ENCODE measurements at places on chromosomes 16 and 17.

GRCh38 chr17:39016193-39017153 is 49.3 kb upstream of the FBXO47 start:
- no peak for DNase-seq

DNA sequence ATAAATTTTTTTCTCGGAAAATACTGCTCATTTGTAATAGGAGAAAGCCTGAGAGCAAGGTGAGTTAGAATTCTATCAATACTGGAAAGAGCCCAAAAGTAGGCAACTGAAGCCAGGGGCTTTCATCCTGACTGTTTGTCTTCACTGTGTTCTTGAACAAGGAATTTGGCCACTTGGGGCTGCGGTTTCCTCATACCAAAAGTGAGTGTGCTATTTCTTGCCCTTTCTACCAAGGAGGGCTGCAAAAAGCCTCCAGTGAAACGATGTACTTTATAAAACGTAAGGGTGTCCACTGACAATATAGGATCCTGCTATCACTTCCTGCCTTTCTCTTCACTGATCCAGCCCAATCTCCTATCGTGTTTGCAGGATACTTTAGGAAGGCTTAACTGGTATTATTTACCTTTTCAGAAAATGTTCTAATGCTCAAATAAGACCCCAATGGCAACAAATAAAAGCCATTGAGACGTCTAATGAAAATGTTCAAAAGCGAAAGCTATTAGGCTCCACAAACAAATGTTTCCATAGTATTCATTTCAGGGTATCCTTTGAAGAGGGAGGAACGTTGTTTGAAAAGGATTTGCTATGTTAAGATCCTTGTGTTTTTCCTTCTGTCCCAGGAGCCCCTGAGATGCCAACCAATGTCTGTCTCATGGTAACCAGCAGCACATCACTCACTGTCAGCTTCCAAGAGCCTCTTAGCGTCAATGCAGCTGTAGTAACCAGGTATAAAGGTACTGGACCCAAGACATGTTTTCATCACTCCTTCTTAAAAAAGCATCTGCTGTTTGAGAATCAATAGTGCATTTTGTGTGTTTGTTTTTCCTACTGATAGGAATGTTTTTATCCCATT is 219.3 kb upstream of the NOG start:
- no peak for DNase-seq

DNA sequence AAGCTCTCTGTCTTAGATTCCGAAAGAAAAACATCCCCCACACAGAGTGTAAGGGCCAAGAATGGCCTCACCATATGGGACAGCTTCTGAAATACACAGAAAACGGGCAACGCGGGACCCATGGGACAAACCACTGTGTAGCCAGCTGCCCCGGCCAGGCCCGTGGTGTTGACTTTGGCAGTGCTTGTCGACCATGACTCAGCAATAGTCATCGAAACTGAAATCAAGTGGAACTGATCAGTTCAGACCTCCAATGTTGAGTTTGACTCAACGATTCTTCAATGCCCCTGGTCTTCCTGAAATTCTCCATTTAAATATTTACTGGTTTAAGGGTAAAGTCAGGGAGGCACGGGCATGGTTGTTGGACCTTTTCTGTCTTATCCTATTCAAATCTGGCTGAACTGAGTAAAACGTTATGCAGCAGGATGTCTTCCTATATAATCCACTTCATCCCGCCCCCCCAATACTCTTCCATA is 27.5 kb downstream of the ZFHX3 start:
- DNase-seq: no peak

GRCh38 chr17:65407017-65407416 is 154.4 kb downstream of the AXIN2 start:
- no peak for DNase-seq

DNA sequence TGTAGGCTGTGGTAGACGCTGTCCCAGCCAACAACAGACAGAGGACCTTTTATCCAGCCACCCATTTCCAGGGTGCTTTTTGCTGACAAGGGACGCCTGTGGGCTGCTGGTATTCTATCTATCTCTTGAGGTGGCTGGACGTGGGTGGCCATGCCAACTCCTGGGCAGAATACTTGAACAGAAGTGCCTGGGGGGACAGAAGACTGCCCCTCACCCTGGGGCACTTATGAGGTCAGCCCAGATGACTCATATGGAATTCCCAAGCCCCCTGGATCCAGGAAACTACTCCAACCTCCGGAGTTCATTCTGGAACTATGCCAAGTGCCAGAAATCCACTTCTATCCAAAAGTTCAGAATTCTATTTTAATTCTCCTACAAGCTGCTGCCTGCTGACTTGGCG is 61.3 kb downstream of the CDRT4 start:
- no peak for DNase-seq

- DNase-seq: no peak
Measured at GRCh38 chr17:46958041-46958591, 20.9 kb downstream of the RPRML start.

GRCh38 chr17:57440522-57441269 is 184.4 kb downstream of the MSI2 start:
- peak; percentile 43 for DNase-seq

DNA sequence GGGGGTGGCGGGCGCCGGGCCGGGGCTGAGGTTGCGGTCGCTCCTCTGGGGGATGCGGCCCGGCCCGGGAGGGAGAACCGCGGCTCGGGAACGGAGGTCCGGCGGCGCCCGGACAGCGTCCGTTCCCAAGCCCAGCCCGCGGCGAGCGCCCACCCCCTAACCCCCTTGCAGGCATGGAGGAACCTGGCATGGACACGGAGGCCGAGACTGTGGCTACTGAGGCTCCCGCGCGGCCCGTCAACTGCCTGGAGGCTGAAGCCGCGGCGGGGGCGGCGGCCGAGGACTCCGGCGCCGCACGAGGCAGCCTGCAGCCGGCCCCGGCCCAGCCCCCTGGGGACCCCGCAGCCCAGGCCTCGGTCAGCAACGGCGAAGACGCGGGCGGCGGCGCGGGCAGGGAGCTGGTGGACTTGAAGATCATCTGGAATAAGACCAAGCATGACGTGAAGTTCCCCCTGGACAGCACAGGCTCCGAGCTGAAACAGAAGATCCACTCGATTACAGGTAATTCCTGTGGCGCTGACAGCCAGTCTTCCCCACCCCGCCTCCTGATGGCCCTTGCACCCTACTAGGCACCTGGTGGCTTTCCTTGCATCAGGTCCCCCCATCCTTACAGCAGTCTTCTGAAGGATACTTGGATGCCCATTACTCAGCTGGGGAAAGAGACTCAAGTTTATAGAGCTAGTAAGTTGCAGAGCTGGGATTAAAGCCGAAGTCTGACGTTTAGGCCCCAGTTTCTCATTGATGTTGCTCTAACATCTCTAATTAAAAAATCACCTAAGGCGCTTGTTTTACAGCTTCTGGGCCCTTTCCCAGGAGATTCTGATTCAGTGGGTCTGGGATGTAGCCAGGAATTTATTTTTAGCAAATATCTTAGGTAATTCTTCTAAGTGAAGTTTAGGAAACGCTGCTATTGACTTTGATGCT is 514 bp downstream of the UBFD1 start:
- DNase-seq: no peak

GRCh38 chr17:27978689-27979175 is 63.7 kb upstream of the NLK start:
- no peak for DNase-seq

DNA sequence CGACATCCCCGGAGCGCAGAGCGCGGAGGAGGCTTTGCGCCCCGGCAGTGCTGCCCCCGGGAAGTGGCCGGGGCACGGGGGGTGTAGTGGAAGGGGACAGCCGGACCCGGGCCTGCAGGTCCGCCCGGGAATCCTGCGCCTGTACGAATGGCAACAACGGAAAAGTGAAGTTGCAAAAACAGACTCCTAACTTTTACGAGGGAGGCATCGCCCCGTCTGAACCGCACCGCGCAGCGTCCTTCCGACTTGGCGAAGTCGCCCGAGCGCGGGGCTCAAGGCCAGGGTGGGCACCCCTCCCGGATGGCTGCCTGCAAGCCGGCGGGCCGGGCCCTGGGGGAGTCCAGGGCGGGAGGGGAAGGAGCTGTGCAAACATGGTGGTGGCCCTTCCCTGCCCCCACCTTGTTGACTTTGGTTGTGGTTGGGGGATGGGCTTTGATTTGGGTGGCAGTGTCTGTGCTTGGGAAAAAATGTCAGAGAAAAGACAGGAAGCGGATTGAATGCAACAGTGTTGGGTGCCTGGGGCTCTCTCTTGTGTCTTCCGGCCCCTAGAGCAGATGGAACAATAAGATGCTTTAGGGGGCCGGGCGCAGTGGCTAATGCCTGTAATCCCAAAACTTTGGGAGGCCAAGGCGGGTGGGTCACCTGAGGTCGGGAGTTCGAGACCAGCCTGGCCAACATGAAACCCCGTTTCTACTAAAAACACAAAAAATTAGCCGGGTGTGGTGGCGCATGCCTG is 675 bp downstream of the RNF213 start:
- no peak for DNase-seq

DNA sequence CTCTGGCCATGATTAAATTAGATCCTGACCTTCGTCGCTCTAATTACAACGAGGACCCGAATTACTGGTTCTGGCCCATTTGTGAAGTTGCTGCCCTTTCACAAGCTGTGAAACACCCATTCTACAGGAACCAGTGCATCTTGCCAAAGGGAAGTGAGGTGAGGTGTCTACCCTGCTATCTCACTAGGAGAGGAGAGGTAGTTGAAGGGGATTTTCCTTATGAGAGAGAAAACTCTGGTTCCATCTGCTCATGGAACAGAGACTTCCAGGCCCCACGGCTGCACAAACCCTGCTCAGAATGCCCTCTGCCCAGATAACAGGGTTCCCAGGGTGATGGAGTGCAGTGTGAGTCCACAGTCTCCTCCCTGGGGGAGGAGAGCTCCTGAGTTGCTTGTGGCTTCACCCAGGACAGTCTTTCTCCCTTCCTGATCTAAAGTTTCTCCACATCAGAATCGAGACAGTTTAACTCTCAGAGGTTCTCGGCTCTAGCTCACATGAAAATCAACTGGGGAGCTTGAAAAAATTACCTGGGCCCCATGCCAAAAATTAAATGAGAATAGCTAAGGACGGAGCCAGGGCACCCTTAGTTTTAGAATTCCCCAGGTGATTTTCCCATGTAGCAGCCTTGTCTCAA is 7.8 kb upstream of the SSTR2 start:
- DNase-seq: no peak

GRCh38 chr17:33653399-33653788 is 360.3 kb upstream of the ASIC2 start:
- no peak for DNase-seq

- no peak for DNase-seq
Measured at GRCh38 chr16:80006241-80007215, 406.0 kb upstream of the MAF start.

DNA sequence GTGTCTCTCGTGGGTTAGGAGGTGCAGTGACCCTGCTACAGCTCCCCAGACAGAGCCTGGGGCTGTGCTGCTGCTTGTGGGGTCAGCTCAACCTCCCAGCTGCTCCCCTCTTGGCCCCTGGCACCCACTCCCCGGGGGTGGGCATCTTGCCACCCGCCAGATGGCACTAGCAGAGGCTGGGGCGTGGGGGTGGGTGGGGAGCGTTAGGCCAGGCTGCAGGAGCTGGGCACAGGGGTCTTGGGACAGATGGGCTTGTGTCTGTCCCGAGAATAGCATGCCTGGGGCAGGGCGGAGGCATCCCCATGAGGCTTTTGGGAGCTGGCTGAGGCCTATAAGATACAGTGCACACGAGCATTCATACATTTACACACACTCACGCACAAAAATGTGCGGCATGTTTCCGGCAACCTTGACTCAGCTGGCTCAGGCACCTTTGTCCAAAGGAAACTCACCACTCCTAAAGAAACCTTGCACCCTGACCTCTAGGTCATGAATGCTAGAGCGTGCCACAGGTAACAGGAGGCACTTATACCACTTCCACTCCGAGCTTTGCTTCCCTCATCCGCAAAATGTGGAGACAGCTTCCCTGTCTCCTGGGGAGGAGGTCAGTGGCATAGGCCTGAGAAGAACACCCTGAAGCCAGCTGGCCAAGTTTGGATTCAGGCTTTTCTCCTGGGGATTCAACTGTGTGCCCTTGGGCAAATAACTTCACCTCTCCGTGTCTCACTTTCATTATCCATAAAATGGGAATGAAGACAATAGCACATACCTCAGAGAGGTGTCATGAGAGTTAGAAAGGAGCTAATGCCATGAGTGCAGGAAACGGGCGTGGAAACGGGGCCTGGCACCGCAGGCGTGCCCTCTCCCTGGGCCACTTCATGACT is 78.9 kb upstream of the LHX1 start:
- no peak for DNase-seq

DNA sequence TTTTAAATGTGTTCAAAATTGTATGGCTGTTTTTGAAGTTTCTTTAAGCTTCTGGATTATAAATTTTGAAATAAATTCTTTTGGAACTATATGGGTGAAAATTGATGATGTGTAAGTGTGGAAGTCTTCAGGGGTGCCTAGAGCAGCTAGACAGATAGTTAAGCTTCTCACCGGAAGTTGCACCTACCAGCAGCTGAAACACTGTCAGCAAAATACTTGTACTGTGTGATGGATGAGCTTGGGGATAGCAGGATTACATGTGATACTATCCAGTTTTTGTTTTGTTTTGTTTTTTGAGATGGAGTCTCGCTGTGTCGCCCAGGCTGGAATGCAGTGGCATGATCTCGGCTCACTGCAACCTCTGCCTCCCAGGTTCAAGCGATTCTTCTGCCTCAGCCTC is 19.7 kb downstream of the RBL2 start:
- DNase-seq: no peak

DNA sequence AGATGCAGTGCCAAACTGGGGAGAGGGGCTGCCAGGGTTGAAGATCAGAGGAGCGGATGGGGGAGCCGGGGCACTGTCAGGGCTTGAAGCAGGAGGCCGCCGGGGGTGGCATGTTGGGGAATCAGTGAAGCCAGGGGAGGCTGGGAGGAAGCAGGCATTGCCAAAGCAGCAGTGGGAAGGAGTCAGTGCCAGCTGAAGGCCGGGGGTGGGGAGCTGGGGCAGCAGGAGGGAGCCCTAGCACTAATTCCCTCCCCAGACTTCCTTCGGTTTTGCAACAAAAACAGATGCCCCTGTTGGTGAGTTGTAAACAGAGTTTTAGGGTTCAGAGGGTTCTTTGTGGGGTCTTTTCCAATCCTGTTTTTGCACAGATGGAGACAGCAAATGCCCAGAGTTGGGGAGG is 10.9 kb upstream of the TAC4 start:
- no peak for DNase-seq

- no peak for DNase-seq
Measured at GRCh38 chr17:17911001-17911613, 61.1 kb downstream of the TOM1L2 start.

- no peak for DNase-seq
Measured at GRCh38 chr17:56679777-56680422, 86.4 kb downstream of the NOG start.

DNA sequence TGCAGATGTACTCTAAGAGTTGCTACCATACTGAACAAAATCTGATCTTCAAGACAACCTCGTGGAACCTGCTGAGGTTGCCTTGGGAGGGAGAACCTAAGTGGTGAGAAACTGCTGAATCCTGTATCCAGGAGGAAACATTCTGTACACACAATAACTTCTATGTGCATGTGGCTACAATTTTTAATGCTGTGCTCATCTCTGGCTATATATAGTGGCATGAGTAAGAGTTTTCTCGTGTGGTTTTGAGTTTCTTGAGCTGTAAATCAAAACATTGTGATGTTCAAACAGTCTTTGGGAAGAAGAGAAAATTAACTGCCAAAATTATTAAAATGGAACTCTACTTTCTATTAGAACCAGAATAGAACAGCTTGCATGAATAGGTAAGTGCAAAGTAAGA is 206.8 kb downstream of the CA10 start:
- no peak for DNase-seq

- DNase-seq: no peak
Measured at GRCh38 chr17:65523411-65523810, 38.0 kb downstream of the AXIN2 start.
